ENCODE measurements at places on chromosomes 1 and 21.

DNA sequence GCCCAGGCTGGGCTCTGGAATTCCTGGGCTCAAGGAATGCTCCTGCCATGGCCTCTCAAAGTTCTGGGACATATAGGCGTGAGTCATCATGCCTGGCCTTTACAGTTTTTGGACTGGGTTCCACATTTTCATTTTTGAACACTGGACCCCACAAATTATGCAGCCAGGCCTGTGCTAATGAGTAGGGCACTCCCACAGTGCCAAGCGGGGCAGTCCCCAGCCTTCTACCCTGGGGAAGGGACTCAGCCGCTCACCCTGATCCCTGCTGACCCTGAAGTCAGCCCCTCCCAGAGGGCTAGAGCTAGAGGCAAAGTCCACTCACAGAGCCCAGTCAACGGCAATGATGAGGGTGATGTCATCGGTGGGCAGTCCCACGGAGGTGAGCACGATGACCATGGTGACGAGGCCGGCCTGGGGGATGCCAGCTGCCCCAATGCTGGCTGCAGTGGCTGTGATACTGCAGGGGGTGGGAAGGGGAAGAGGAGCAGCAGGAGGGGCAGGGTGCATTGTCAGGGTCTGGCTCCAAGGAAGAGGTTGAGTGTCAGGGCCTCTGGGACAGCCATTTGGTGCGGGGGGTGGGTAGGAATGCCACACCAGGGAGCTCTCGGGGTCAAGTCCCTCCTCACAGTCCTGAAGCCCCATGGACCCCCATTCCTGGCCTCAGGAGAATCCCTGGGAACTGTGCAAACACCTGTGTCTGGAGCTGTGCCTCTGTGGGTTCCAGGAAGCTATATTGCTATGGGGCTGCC, 27.6 kb downstream of the PODN start:
- no peak for DNase-seq

DNA sequence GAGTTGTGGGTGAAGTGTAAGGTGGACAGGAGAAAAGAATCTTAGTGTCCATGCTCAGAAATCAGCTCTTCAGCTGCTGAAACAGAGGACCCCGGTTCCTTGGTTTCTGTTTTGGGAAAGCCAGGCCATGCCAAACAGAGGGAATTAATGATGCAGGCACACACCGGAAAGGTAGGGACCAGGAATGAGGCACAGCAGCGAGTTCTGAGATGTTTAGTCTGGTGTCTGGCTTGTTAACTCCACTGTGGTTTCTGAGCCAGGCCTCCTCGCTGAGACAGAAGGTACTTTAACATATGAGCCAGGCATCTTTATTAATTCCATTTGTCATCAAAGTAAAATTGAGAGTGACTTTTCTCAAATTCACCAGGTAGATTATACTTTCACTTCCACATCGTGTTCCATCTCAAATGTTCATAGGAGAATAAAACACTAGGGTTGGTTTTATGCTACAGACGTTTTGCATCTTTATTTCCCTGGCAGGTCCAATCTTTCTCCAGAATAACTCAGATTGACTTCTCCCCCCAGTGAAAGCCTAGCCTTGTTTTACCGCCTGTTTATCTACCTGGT, 23.5 kb downstream of the LRRC8D start:
- DNase-seq = no peak

GRCh38 chr1:52683367-52683940, 14.7 kb downstream of the COA7 start:
- DNase-seq = no peak

DNA sequence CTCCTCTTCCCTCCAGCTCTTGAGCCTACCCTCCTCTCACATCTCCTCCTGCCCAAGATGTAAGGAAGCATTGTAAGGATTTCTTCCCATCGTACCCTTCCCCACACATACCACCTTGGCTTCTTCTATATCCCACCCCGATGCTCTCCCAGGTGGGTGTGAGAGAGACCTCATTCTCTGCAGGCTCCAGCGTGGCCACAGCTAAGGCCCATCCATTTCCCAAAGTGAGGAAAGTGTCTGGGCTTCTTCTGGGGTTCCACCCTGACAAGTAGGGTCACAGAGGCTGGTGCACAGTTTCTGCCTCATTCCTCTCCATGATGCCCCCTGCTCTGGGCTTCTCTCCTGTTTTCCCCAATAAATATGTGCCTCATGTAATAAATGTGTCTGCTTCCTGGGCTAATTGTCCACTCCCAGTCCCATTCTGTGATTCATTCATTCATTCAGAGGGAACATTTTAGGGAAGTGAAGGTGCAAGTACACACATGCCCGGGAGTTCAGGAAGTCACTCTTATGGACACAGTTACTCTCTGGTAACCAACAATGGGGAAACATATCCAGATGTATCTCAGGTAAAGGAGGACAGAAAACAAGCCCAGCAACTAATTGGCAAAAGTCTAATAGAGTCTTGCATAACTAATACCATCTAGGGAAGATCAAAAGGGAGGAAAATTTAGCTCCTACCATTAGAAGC, 1.9 kb downstream of the SPRR4 start:
- no peak for DNase-seq

GRCh38 chr21:26028183-26028582, 142.4 kb downstream of the APP start:
- DNase-seq = no peak

- no peak for DNase-seq
These were observed 381.2 kb upstream of the DUSP10 start for GRCh38 chr1:222123111-222123510.

DNA sequence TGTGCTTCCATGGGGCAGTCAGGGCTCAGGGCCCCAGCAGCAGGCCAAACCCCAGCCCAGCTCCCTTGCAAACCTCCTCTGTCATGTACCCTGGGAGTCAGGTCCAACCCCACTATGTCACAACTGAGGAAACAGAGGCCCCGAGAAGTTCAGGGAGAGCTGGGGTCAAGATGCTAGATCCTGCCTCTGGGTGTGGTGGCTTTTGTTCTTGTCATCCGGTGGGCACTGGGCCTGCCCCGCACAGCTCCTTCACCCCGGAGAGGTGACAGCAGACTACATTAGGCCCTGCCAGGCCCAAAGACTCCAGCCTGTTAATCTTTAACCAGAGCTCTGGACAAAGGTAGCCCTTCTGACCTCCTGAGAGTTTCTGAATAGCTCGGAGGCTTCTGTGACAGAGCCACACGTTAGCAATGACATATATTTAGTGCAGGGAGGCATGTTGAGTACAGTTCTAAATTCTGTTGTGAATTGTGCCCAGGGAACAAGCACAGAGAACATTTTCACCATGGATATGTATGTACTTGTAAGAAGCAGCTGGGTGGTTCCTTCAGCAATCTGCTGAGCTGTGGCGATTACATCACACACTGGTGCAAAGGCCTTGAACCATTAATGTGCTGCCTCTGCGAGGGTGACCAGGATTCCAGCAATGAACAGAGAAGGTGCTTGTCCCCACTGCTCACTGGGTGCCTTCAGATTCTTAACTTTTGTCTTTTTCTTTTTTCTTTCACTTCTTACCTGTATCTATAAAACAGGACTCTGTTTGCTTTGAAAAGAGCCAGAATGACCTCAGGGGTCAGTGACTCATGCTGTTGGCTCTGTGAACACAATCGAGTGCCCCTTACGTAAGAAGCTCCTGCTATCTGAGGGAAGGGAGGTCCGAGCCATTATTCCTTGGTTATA, 102.8 kb downstream of the RHOU start:
- DNase-seq = no peak

DNA sequence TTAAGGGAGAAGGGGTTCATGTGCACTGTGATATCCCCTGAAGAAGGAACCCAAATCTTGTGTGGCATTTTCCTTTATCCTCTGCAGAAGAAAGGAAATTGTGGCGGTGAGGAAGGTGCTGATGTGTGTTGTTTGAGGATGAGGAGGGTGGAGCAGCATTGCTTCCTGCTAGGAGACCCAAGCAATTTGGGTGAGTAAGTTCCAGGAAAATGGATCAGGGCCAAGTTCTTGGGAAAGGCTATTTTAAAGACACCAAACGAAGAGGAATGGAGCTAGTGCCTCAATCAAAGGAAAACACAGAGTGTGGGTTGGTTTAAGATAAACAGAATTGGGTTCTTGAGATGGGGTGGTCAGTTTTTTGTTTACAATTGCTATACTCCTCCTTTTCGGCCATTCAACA, 86.7 kb upstream of the MARK1 start:
- no peak for DNase-seq

GRCh38 chr21:25583370-25584130, 23.7 kb downstream of the MRPL39 start:
- no peak for DNase-seq

- DNase-seq = no peak
These were observed 512.2 kb upstream of the NR5A2 start for GRCh38 chr1:199515261-199515660.

- no peak for DNase-seq
These were observed 87.3 kb downstream of the BACH1 start for GRCh38 chr21:29385934-29386520.

- DNase-seq = peak; percentile 59
These were observed 91.9 kb upstream of the SSX2IP start for GRCh38 chr1:84781946-84782771.

DNA sequence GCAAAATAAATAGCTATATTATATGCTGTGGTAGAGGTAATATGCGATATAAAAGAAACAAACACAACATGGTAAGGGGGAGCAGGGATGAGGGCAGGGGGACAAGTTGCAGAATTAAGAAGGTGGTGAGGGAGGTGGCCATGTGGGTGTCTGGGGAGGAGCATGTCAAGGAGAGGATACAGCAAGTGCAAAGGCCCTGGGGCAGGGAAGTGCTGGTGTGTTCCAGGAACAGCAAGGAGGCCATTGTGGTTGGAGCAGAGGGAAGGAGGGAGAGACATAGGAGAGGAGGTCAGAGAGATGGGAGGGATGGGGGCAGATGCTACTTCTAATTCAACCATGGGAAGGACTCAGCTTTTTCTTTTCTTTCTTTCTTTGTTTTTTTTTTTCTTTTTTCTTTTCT, 161.2 kb upstream of the IGSF21 start:
- no peak for DNase-seq

GRCh38 chr1:225848030-225848955, 33.9 kb downstream of the TMEM63A start:
- no peak for DNase-seq

DNA sequence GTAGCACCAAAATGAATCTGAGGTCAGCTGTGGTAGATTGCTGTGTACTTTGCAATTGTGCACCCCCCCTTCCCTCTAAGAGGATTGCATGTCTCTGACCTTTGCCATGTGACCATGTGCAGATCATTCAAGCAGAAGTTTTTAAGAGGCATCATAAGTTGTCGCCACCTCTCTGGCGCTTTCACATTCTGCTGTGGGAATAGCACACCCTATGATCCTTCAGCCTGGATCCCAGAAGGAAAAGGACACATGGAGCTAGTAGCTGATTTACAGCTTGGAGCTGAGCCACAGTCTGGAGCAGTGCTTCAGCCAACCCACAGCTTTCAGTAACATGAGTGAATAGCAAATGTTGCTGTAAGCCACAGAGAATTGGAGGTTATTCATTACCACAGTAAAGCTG, 158.5 kb downstream of the TSEN15 start:
- no peak for DNase-seq

- DNase-seq = no peak
These were observed 13.5 kb downstream of the KCNN3 start for GRCh38 chr1:154856544-154856943.

DNA sequence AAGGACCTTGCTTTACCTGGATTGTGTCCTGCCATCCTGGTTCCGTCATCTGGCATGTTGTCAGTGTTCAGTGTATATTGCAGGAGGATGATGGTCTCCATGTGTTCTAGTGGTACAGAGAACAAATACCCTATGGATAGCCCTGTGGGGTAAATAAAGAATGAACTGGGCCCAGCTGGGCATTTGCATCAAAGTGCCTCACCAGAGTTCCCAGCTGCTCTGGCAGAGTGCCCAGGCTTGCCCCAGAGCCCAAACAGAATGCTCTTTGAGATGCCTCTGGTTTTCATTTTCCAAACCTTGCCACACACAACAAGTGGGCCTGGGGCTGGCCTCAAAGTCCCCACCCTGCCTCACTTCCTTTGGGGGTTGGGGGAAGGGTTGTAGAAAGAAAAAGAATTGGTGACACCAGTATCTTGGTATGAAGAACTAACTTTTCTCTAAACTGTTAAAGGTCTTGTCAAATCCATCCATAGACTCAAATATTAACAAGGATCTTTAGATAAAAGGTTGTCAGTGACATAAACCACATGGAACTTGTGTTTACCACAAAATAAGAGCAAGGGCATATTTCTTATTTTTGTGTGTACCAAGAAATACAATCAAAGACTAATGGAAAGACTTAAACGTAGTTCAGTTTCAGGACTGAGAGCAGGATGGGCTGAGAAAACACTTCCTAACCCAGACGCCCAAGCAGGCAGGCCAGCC, 82.2 kb downstream of the LMO4 start:
- DNase-seq = no peak

DNA sequence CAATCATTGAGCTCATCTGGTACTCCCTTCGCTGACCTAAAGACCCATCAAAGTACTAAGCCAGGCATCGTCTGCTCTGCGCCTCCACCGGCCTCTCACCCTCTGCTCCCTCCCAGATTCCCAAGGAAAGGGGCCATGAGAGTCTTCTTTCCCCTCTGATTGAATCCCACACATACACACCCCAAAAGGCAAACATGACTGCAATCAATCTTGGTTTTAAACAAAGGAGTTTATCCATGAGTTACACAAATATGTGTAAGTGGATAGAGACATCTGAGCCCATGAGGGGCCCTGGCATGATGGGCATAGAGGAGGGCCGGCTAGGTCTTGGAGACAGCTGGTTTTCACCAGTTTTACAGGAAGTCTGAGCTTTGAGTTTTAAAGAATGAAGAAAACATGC, 50.9 kb downstream of the CAPN2 start:
- DNase-seq = no peak

- no peak for DNase-seq
These were observed 12.3 kb upstream of the SSR2 start for GRCh38 chr1:156033011-156033410.

GRCh38 chr1:156924478-156925153, 4.2 kb downstream of the LRRC71 start:
- DNase-seq = no peak

GRCh38 chr1:9714257-9714718, 62.8 kb downstream of the PIK3CD start:
- no peak for DNase-seq

DNA sequence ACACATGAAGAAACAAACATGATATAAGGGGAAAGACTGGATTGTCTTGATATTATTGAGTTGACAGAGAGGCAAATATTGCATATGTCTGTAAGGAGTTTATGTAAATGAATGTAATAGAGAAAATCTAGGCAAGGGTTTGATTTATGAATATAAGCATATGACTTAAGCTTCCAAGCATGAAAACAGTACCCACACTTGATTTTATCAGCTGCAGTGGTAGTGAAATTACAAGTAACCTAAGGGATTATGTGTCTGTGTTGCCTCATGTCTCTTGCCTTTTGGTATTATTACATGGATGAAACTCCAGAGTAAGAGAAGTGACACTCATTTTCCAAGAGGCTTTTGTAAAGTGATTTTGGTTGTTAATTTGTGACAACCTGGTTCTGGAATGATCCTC, 1678.9 kb downstream of the KCNT2 start:
- DNase-seq = no peak

All from stimulated activated CD8-positive, alpha-beta memory T cell treated with anti-CD3 and anti-CD28 coated beads, Interleukin-4, amount 100 ng/mL, for 1 hour (primary cell).